GM04503 (cell line): ENCODE measurements at places on chromosomes 2 and 18.

- no peak for DNase-seq
These were observed 37.5 kb upstream of the TPO start for GRCh38 chr2:1375794-1376193.

DNA sequence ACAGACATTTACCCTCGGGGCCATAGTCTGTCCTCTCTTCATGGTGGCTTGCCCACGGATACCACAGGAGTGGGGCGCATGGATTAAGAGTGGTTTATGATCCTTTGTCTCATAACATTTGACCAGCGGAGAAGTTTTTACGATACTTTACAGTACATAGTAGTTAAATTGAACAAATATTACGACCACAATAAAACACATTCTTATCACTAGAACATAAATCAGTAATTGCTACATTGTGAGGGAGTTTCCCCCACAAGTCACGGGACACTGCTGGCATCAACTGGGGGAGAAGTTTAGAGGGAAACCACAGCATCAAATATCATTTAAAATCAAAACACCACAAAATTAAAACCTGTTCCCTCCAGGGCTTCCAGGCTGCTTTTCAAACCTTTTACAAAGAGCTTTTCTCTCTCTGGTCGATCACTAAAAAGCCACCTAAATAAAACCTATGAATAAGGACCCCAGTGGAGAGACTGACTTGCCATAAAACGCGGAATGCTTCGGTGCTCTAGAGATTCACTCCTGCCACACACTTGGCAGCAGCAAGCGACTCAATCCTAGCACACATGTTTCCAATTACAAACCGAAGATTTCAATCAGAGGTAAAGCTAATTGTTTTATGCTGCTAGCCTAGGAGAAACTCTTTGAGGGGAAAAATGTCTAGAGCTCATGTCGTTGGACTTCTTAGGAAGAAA lies 173.7 kb upstream of the HNRNPA3 start:
- DNase-seq, result no peak

DNA sequence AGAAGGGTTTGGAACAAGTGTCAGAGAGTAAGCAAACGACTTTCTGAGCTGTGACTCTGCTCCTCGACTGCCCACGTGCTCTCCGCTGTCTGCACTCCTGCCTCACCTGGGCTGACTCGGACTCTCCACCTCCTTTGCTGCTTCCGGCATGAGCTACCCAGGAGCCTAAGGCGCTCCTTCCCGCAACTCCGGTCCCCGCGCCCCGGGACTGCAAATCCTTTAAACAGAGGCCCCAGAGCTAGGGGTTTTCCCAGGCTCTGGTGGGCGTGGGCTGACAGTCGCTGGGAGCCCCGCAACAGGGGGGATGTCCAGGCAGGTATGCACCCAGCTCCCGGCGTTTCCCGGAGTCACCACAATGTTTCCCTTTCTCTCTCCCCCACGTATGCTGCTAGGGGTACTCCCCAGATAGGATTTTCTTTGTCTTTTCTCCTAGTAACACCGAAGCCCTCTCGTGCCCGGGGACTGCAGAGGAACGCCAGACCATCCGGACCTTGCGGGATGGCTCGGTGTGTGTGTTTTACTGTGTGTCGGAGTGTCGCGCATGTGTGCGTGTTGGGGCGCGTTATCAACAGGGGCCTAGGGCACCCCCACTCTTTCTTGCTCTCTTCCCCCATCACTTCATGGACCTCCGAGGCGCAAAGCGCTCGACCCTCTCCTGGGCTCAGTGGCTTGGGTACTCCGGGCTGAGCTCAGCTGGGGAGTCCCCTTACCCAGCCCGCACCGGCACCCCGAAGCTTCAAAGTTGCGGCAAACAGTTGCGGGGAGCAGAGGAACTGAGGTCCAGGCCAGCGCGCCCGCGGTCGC lies 691 bp upstream of the THSD7B start:
- DNase-seq, result no peak

- no peak for DNase-seq
These were observed 18.6 kb downstream of the NGEF start for GRCh38 chr2:232994446-232994845.

DNA sequence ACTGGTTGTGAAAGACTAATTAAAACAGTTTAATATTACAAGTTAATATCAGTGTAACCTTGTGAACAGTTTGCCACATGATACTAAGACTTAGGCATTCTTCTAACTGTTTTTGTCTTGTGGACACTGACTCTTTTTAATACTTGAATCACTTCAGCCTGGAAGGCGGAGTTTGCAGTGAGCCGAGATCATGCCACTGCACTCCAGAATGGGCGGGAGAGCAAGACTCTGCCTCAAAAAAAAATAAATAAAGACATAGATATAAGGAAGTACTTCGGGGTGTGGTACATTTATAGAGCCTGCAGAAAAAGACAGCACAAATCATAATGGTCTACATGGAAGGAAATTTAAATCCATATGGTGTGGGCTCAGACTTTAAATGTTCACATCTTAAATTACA lies 300.4 kb upstream of the NETO1 start:
- DNase-seq, result no peak

DNA sequence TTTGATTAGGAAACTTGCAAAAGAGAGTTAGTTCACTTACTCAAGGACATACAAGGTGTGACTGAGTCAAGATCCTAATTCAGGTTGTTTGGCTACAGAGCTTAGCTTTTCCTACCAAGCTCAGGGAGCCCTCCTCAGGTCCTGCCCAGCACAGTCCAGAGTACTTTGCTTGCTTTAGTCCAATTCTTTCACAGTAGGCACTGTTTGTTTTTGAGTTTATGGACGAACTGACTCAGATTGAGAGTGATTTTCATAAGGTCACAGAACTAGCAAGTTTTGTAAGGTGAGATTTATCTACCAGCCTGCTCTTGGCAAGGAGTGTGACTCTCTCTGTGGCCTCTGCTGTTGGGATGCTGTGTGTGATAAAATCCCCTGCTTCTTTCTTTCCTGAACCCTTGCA lies 310.5 kb downstream of the PTPRM start:
- DNase-seq, result no peak

- no peak for DNase-seq
These were observed 50.1 kb upstream of the TMEM17 start for GRCh38 chr2:62556086-62556485.

GRCh38 chr18:9608728-9609127 lies 5.6 kb downstream of the PPP4R1 start:
- no peak for DNase-seq

- DNase-seq, result no peak
These were observed 77.3 kb upstream of the PHLPP1 start for GRCh38 chr18:62637807-62638687.

DNA sequence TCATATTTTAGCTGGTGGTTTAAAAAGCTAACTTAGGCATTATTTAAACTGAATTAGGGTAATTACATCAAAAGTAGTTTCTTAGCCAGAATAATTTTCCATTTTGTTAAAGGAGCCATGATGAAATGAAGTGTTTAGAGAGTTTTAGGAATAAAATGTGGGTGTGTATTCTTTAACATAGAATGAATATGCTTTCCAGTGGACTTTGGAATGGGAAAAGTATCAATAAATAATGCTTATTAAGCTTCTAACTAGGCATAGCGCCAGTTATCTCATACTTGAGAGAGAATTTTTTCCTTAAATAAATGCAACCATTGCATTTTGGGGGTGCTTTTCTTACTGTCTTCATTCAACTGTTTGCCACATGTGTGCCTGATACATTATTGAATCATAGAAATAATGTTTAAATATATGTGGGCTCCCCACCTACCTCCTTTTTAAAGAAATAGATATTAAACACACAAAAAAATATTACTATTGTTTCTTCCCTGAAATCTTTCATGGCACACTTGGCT lies 90.4 kb downstream of the CAMKMT start:
- no peak for DNase-seq

DNA sequence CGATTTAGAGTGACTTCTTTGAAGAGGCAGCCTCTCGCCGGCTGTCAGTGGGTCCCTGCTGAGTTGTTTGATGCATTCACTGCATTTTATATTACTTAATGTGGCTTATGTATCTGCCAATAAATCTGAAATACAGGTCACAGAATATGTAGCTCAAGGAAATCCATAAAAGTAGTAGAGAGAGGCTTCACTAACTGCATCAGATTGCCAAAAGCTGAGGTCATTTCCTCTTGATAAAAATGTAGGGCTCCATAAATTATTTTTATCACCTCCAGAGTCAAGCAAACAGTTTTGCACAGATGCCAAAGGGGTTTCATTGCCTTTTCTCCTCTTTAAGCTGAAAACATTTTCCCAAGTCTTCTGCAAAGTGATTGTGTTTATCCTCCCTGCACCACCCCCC lies 36.5 kb upstream of the CCDC93 start:
- DNase-seq, result no peak

DNA sequence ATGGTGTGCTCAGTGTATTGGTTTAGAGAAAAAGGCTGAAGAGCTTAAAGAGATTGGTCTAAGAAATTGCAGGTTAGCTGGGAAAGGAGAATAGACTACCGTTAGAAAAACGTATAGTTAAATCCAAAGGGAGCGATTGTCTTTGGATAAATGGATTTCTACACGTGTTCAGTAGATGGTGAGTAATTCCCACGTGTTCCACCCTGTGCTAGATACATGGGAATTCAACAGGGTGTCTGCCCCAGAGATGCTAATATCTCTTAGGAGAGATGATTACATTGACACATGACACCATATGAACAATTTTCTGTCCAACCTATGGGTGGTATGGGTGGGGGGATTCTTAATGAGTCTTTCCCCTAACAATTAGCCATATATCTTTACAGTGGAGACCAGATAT lies 99.8 kb downstream of the TDRD15 start:
- no peak for DNase-seq

DNA sequence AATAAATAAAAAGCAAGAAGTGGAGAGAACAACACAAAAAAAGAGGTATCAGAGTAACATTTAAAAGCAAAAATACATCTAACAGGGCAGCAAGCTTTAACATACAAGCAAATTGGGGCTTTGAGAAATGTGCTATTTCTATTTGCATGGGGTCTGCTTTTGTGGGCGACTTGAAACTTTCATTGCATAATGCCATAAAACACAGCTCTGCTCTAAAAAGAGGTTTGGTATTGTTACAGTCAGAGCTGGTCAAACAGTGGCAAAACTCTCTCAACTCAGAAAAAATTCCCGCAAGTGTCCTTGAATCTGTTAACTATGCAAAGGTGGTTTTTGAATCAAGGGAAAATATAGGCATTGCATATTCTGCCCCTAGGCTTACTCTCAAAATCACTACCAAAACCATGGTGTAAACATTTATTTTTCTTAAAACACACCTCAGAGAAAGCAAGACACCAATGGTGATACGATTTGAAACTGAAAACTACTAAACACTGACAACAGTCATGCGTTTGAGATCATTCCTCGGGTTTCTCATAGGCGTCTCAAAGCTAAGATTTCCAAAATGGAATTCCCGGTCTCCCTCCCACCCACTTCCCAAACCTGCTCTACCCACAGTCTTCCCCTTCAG lies 45.5 kb downstream of the RNF152 start:
- DNase-seq, result no peak

GRCh38 chr18:22032392-22032961 lies 136.9 kb upstream of the GATA6 start:
- DNase-seq, result peak; percentile 72

GRCh38 chr2:99169534-99169933 lies 11.3 kb downstream of the MITD1 start:
- DNase-seq, result no peak

GRCh38 chr2:60735496-60736250 lies 20.4 kb upstream of the PAPOLG start:
- no peak for DNase-seq

- DNase-seq, result no peak
These were observed 525.4 kb downstream of the KCNJ3 start for GRCh38 chr2:155223781-155224406.

GRCh38 chr18:54952026-54952425 lies 7.2 kb downstream of the CCDC68 start:
- DNase-seq, result no peak

GRCh38 chr2:229431327-229431954 lies 160.4 kb upstream of the PID1 start:
- DNase-seq, result no peak
